ENCODE measurements at places on chromosomes 5 and 9. TPM values are rescaled to one million over a fixed set of nuclear protein-coding genes. Genes with fewer than 3 reads are reported as not detected.

GRCh38 chr5:53997736-53998627 lies 312.4 kb downstream of the ARL15 start:
- H3K4me1 ChIP-seq = no peaks in the 10 kb centered on the region
- H3K36me3 ChIP-seq = no peaks in the 10 kb centered on the region
- no peak for DNase-seq
- no peak overlapping the region for H3K4me3 ChIP-seq

The SPINK4 gene
- not detected for total RNA-seq

DNA sequence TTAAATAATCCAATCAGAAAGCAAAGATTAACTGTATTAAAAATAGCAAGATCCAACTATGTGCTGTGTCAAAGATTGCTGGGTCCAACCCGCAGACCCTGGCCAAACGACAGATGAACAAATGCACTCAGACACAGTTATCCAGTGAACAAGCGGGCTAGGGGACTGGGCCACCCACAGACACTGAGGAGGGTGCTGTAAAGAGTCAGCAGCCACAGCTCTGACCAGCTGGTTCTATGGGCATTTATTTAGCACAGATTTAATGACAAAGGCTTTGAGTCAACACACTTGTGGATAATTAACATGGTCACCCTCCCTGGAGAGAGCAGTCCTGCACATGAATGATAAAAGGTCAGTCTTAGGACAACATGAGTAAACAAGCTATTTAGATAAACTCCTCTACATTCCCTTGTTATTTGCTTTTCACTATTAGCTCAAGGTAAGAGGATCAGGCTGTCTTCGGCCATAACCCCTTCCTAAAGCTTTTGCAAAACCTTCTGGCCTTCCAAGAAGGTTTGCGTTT lies 424.9 kb downstream of the HINT1 start:
- no peaks in the 10 kb centered on the region for H3K36me3 ChIP-seq
- H3K27me3 ChIP-seq = no peaks in the 10 kb centered on the region
- DNase-seq = no peak
- H3K4me1 ChIP-seq = no peaks in the 10 kb centered on the region
- no peak overlapping the region for H3K4me3 ChIP-seq

The ARSI gene
- total RNA-seq = 3.5 TPM

DNA sequence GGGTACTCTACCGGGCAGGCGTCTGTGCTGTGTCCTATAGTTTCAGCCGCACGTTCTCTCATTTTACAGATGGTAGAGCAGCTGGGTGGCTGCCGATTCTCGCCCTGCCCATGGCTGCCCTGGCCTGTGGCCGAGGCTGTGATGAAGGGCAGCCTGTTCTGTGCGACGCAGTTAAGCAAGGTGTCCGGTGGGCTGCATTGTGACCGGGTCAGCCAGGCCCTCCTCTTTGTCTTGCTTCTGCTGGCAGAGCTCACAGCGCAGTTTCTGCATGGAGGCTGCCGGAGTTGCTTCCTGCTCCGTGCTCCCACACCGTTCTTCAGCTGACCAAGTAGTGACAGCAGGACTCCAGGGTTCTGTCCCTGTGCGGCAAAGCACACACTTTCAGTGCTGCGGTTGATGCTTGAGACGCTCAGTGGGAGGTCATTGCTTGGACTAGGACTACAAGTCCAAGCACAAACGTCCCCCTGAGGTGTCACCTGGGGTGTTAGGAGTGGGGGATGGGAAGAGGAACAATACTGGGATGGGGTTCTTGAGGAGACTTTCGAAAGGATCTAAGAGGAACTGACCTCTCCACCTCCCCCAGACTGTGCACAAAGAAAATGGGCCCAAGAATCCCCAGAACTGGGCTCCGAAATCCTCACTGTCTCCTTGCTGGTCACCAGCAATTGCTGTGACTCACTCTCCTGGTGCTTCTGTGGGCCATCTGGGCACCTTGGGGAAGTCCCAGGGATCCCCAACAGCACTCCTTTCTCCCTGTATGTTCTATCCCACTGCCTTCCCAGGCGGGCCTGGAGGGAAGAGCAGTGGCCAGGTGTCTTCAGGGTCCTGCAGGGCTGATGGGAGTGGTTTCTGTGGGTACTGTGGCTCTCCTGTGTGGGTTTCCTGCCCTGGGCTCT lies 58.2 kb downstream of the GADD45G start:
- no peak overlapping the region for H3K4me3 ChIP-seq
- no peaks in the 10 kb centered on the region for H3K27me3 ChIP-seq
- no peak for DNase-seq
- peak overlapping the region; percentile 84 for H3K27ac ChIP-seq

DNA sequence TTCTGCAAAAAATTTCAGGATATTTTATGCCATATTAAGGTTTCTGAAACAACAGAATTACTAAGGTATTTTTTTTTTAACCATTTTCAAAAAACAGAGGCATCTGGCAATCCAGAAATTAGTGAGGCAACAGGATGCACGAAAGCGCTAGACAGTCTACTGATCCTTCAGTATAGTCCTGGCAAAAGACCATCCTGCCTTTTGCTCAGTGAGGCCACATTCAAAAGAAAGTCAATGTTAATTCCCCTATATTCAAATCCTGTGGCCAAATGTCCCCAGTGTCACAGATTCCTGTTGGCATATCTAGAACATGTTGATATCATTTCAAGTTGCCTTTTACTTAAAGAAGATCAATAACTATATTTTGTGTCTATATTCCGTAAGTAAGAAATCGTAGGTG lies 13.1 kb upstream of the NFIB start:
- H3K36me3 ChIP-seq = no peaks in the 10 kb centered on the region
- DNase-seq = no peak
- H3K4me1 ChIP-seq = no peaks in the 10 kb centered on the region
- no peak overlapping the region for H3K27ac ChIP-seq
- no peak overlapping the region for H3K4me3 ChIP-seq

GRCh38 chr9:16075696-16076095 lies 522.9 kb downstream of the CCDC171 start:
- H3K4me1 ChIP-seq = no peaks in the 10 kb centered on the region
- H3K4me3 ChIP-seq = no peak overlapping the region
- no peaks in the 10 kb centered on the region for H3K36me3 ChIP-seq
- DNase-seq = no peak
- H3K27me3 ChIP-seq = no peaks in the 10 kb centered on the region

DNA sequence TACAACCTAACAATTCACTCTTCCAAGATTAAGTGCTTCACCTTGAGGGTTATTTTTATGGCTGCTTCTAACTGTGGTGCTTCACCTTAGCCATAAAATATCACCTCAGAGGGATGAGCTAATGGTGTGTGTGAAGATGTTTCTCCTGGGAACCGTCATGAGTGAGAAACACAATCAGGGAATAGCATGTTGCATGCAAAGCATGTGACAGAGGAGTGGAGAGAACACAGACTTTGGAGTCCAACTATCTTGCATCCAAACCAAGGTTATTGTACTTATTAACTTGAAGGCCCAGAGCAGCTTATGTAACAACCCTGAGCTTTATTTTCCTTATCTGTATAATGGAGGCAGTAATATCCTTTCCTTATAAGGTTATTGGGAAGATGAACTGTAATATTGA lies 1089.0 kb upstream of the DMAC1 start:
- no peaks in the 10 kb centered on the region for H3K4me1 ChIP-seq
- no peak overlapping the region for H3K27ac ChIP-seq
- no peak overlapping the region for H3K4me3 ChIP-seq
- no peaks in the 10 kb centered on the region for H3K27me3 ChIP-seq

The OR1J2 gene
- total RNA-seq = not detected

GRCh38 chr5:79202076-79202475 lies 33.9 kb upstream of the JMY start:
- H3K27ac ChIP-seq = no peak overlapping the region
- no peaks in the 10 kb centered on the region for H3K4me1 ChIP-seq
- H3K36me3 ChIP-seq = no peaks in the 10 kb centered on the region
- DNase-seq = no peak
- H3K27me3 ChIP-seq = no peaks in the 10 kb centered on the region

DNA sequence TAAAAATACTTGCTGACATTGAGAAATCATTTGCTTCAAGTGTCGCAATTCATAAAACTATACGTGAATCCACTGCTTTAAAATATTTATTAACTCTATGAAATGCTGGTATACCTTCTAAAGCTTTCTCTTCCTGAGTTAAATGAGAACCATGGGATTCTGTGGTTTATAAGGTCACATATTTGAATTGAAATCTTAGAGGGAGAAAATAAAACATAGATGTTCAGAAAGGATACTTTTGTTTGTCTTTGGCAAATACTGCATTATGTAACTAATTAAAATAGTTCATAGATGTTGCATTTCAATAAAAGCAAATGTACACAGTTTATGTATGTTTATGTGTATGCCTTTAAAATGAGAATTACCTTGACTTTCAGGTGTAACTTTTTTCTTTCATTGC lies 250.1 kb downstream of the FAM170A start:
- H3K36me3 ChIP-seq = no peaks in the 10 kb centered on the region
- no peaks in the 10 kb centered on the region for H3K27me3 ChIP-seq
- no peak for DNase-seq
- H3K27ac ChIP-seq = no peak overlapping the region

- H3K36me3 ChIP-seq = no peaks in the 10 kb centered on the region
- H3K4me1 ChIP-seq = no peaks in the 10 kb centered on the region
- DNase-seq = no peak
- H3K27ac ChIP-seq = no peak overlapping the region
Measured at GRCh38 chr5:97453263-97453662, 270.2 kb upstream of the RIOK2 start.

The ZNF474 gene
- total RNA-seq = 2.2 TPM

DNA sequence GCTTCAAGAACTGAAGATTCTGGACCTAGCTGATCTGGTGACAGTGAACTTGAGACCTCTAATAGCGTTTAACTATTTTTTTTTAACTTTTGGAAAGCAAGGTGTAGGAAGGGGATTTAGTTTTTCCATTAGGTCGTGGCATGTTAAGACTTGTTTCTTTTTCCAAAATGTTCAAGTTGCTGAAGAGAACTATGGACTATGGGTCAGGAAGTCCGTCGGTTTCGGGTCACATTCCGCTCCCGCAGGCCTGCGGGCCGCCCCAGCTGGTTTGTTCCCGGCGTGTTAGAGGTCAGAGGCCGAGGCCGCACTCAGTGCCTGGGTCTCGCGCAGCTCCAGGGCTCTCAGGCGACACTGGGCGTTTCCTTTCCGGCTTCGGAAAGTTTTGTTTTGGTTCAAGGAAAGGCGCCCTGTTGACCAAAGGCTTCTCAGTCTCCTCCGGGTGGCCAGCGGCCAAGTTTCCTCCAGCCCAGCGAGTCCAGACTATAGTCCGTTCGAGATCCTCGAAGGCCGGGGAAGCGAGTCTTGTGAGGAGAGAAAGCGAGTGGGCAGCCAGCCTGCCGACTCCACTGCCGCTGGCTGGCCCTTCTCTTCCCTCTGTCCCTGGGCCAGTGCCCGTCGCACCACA lies 586 bp upstream of the FCHO2 start:
- peak; percentile 92 for DNase-seq
- peaks cover 63% of the 10 kb centered on the region for H3K4me1 ChIP-seq
- H3K36me3 ChIP-seq = peaks cover 3% of the 10 kb centered on the region
- H3K27ac ChIP-seq = peak overlapping the region; percentile 98

DNA sequence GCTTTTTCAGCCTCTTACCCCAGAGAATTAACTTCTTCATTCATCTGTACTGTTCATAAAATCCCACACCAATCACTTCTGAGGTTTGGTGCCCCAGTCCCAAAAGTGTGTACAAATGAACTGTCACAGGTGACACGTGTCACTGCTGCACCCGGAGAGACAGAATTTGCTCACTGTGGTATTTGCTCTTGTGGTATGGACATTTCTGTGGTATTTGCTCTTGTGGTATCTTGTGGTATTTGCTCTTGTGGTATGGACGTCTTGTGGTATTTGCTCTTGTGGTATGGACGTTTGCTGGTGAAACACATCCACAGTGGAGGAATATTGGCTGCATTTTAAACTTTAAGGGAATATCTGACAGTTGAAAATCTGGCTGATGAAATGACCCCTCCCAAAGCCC lies 214.9 kb upstream of the DAP start:
- H3K36me3 ChIP-seq = no peaks in the 10 kb centered on the region
- H3K4me1 ChIP-seq = no peaks in the 10 kb centered on the region
- DNase-seq = no peak
- no peaks in the 10 kb centered on the region for H3K27me3 ChIP-seq

- DNase-seq = no peak
- no peak overlapping the region for H3K4me3 ChIP-seq
- H3K27ac ChIP-seq = no peak overlapping the region
- no peaks in the 10 kb centered on the region for H3K4me1 ChIP-seq
- no peaks in the 10 kb centered on the region for H3K36me3 ChIP-seq
Measured at GRCh38 chr5:18882154-18882553, 1105.8 kb downstream of the CDH18 start.

- H3K27ac ChIP-seq = no peak overlapping the region
- H3K4me3 ChIP-seq = no peak overlapping the region
- no peak for DNase-seq
- H3K27me3 ChIP-seq = no peaks in the 10 kb centered on the region
- H3K4me1 ChIP-seq = no peaks in the 10 kb centered on the region
- H3K36me3 ChIP-seq = no peaks in the 10 kb centered on the region
Measured at GRCh38 chr9:2704504-2704903, 12.8 kb upstream of the KCNV2 start.

- H3K4me1 ChIP-seq = peaks cover 44% of the 10 kb centered on the region
- peaks cover 5% of the 10 kb centered on the region for H3K27me3 ChIP-seq
- no peak overlapping the region for H3K4me3 ChIP-seq
- no peak overlapping the region for H3K27ac ChIP-seq
Measured at GRCh38 chr9:137408651-137409405, 14.1 kb downstream of the EXD3 start.

The FAM219A gene
- 24.5 TPM for total RNA-seq

GRCh38 chr5:155753943-155754581 lies 572.9 kb upstream of the SGCD start:
- DNase-seq = no peak
- H3K27me3 ChIP-seq = no peaks in the 10 kb centered on the region
- H3K36me3 ChIP-seq = no peaks in the 10 kb centered on the region
- H3K4me1 ChIP-seq = no peaks in the 10 kb centered on the region

GRCh38 chr5:78542321-78542840 lies 106.2 kb downstream of the LHFPL2 start:
- H3K27ac ChIP-seq = no peak overlapping the region
- DNase-seq = no peak

DNA sequence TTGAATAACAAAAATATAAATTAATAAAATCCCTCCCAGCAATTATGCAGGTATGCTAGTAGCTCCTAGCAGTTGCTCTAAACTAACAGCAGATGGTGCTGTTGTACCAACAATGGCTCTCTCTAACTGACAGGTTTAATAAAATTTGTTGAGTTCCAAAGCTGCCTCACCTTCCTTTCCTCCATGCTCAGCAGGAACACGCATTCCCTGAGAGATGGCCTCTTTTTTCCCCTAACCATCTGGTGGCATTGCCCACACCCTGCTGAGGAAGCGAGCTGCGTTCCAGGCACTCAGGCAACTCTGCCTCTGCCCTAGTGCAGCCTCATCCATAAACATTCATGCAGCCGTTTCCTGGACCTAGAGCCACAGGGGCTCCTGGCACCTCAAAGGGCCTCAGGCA lies 106.2 kb downstream of the KLHL3 start:
- no peak overlapping the region for H3K4me3 ChIP-seq
- H3K27ac ChIP-seq = peak overlapping the region; percentile 9
- peaks cover 10% of the 10 kb centered on the region for H3K4me1 ChIP-seq
- no peak for DNase-seq
- H3K27me3 ChIP-seq = no peaks in the 10 kb centered on the region
- peaks cover 5% of the 10 kb centered on the region for H3K36me3 ChIP-seq

GRCh38 chr5:14614490-14614889 lies 32.9 kb downstream of the OTULINL start:
- peak; percentile 56 for DNase-seq
- H3K27ac ChIP-seq = no peak overlapping the region
- H3K4me3 ChIP-seq = no peak overlapping the region
- peaks cover 5% of the 10 kb centered on the region for H3K4me1 ChIP-seq

The ANXA2R gene
- total RNA-seq = 4.4 TPM

The MARCOL gene
- total RNA-seq = not detected
